ENCODE measurements at places on chromosomes 7 and 10.

DNA sequence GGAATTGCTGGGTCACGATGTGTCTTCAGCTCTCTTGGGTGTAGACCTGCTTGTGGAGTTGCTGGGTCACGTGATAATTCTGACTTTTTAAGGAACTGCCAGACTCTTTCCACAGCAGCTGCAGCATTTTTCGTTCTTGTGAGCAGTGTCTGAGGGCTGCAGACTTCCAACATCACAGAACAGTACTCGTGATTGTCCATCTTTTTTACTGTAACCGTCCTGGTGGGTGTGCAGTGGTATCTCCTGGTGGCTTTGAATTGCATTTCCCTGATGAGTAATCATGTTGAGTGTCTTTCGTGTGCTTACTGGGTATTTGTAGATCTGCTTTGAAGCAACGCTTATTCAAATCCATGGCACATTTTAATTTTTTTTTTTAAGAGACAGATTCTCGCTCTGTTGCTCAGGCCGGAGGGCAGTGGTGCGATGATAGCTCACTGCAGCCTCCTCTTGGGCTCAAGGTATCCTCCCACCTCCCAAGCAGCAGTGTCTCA, 22.7 kb downstream of the INPP5A start:
- DNase-seq: no peak
- H3K4me1 ChIP-seq: peaks cover 55% of the 10 kb centered on the region
- H3K36me3 ChIP-seq: no peaks in the 10 kb centered on the region
- H3K27ac ChIP-seq: no peak overlapping the region

- no peaks in the 10 kb centered on the region for H3K4me1 ChIP-seq
- H3K4me3 ChIP-seq: no peak overlapping the region
- DNase-seq: no peak
Observed at GRCh38 chr10:12663863-12664262, 314.5 kb downstream of the CAMK1D start.

- no peaks in the 10 kb centered on the region for H3K36me3 ChIP-seq
- DNase-seq: no peak
- no peak overlapping the region for H3K4me3 ChIP-seq
- H3K4me1 ChIP-seq: no peaks in the 10 kb centered on the region
- H3K27me3 ChIP-seq: no peaks in the 10 kb centered on the region
Observed at GRCh38 chr10:88881922-88882645, 2.0 kb downstream of the STAMBPL1 start.

- no peak for DNase-seq
- no peak overlapping the region for H3K4me3 ChIP-seq
Observed at GRCh38 chr10:75613685-75614504, 182.5 kb downstream of the LRMDA start.

GRCh38 chr10:3723766-3724165, 61.2 kb downstream of the KLF6 start:
- H3K4me1 ChIP-seq: no peaks in the 10 kb centered on the region
- H3K4me3 ChIP-seq: no peak overlapping the region
- no peak for DNase-seq
- no peaks in the 10 kb centered on the region for H3K27me3 ChIP-seq
- no peaks in the 10 kb centered on the region for H3K36me3 ChIP-seq

DNA sequence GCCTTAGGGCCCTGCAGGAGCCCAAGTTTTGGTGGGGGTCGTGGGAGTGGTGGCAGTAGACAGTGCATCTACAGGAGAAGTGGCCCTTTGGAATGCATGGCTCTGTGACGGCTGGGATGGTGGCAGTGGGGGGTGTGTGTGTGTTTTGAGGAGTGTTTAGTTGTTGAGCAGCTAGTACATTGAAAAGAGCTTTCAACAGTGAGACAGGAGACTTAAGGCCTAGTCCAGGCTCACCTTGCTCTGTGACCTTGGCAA, 27.1 kb downstream of the ZNF775 start:
- no peaks in the 10 kb centered on the region for H3K4me1 ChIP-seq
- no peaks in the 10 kb centered on the region for H3K36me3 ChIP-seq
- no peak for DNase-seq
- H3K27ac ChIP-seq: peak overlapping the region; percentile 93

- no peaks in the 10 kb centered on the region for H3K27me3 ChIP-seq
- H3K36me3 ChIP-seq: no peaks in the 10 kb centered on the region
Observed at GRCh38 chr7:150842018-150842417, 10.3 kb upstream of the AOC1 start.

DNA sequence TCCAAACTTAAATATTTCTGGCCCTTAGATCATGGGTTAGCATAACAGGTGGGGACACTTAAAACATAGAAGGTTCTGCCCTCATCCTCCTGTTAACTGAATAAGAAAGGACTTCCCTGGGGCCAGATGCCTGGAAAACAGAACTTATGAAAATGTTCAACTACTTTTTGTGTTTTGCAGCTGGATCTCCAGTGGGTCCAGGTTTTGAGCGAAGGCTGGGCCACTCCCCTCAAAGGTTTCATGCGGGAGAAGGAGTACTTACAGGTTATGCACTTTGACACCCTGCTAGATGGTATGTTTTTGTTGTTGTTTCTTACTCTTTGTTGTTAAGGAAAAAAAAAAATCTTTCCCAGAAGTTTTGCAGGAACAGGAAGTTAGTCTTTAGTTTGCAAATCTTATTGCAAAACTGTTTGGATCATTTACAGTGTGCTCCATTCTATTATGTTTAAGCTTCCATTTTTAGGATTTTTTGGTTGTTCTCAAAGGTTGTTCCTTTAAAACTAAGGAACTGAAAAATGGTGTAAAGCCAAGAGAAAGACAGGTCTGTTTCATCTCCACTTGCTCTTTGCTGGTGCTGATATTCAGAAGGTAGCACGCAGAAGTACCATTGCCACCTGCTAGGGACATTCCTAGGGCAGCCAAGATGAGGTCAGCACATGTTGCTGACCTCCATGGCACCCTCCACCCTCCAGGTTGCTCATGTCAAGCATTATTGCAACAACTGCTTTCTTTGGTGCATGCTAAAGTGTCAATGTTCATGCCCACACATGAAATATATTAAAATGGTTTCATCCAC, 56.1 kb downstream of the PAPSS2 start:
- H3K27ac ChIP-seq: peak overlapping the region; percentile 43
- peaks cover 10% of the 10 kb centered on the region for H3K4me1 ChIP-seq
- no peaks in the 10 kb centered on the region for H3K36me3 ChIP-seq
- no peaks in the 10 kb centered on the region for H3K27me3 ChIP-seq
- no peak overlapping the region for H3K4me3 ChIP-seq

- peaks cover 85% of the 10 kb centered on the region for H3K4me1 ChIP-seq
- no peak overlapping the region for H3K4me3 ChIP-seq
- no peak for DNase-seq
Observed at GRCh38 chr10:71840177-71840957, 10.7 kb downstream of the PSAP start.

DNA sequence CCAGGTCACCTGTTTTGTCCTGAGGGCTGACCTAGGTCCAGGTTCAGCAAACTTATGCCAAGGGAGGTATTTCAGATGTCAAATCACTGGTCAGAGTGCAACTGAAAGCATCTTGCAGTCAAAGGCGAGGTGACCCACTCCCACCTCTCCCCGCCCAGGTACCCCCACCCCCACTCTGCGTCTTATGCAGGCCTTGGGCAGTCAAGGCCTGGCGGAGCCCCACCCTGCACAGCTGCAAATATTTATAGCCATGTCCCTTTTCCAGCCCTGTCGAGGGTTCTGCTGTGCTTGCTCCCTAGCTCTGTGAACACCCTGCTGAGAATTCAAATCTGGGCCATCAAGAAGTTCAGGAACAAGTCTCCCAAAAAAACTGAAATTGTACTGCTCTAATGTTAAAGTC, 40.6 kb upstream of the BMPR1A start:
- H3K27ac ChIP-seq: no peak overlapping the region
- DNase-seq: no peak
- no peaks in the 10 kb centered on the region for H3K4me1 ChIP-seq
- H3K27me3 ChIP-seq: no peaks in the 10 kb centered on the region
- H3K36me3 ChIP-seq: peaks cover 51% of the 10 kb centered on the region

DNA sequence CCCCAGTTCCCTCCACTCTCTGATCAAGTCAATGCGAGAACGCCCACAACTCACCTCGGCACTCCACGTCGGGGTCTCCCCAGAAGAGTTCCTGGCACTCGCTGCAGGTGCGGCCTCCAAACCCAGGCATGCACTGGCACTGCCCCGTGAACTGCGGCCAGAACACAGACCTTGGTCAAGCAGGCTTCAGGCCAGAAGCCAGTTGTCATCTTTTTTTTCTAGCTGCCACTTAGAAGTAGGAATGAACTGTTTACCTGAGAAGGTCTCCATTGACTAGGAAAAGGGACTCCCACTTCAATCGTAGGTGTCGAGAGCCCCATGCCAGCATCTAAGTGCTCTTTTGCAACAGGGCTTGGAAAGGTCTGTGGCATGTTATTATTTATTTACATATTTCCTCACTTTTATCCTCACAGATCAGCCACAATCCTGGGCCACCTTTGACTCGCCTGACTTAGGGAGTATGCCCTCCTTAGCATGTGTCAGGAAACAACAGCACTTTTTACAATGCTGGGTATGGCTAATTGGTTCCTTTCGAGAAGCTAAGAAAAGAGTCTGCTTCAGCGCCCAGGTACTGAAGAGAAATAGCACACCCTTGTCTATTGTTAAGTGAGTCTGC, 51.7 kb downstream of the LAMB1 start:
- peaks cover 58% of the 10 kb centered on the region for H3K36me3 ChIP-seq
- no peaks in the 10 kb centered on the region for H3K27me3 ChIP-seq
- H3K4me1 ChIP-seq: no peaks in the 10 kb centered on the region
- no peak for DNase-seq
- no peak overlapping the region for H3K27ac ChIP-seq
- H3K4me3 ChIP-seq: no peak overlapping the region

DNA sequence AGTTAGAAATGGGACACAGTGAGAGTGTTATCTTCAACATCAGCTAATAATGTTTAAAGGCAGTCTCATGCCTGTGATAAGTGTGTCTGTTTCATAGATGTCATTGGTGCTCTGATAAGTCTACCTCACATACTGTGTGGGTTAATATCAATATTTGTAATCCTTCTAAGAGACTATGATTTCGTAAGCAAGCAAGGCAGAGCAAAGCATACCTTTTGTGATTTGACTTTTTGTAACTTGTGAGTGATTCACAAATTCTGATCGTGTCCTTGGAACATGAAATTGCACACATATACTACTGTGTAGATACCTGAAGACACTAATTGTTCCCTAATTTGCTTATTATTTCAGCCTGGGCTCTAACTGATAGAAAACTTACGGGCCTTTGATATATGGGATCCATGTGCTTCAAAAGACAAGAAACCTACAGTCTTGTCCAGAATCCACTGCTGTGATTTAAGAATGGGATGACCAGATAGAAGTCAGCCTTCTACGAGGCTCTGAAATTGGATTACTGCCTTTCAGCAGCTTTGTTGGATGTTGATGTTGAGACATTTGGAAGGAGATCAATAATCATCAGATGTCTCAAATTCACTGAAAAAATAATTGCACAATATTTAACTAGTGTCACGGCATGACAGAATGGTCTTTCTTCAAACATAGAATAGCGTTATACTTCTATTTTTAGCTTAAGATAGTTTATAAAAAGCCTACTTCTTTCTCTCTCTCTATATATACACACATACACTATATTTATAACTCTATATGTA, 63.2 kb upstream of the KLF6 start:
- H3K36me3 ChIP-seq: no peaks in the 10 kb centered on the region
- no peak overlapping the region for H3K4me3 ChIP-seq
- no peak for DNase-seq
- H3K27me3 ChIP-seq: no peaks in the 10 kb centered on the region

DNA sequence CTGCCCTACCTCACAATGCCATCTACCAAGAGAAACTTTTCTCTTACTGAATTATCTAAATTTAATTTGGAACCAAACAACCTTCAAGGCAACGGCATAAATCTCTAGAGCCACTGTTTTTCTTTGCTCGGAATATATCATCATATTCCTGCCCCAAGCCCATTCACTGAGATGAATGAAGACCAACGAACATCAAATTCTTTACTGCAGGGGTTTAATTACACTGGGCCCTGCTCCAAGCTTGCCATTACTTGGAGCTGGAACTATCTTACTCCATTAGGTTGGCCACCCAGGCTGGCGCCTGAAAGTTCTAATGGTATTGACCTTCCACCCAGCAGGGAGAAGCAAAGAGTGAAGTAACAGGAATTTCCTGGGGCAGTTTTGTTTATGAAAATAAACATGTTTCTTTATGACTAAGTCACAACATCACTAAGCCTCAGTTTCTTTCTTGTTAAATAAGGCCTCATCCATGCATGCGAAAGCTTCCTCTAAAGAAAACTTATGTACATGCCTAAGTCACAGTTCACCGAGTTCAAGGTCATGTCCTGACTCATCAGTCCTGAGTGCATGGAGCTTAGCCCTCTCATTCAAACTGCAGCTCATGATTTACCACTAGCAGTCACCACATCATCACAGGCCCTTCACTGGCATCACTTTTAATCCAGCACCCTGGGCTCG, 42.1 kb upstream of the ANAPC16 start:
- peaks cover 8% of the 10 kb centered on the region for H3K36me3 ChIP-seq
- no peaks in the 10 kb centered on the region for H3K4me1 ChIP-seq
- H3K4me3 ChIP-seq: no peak overlapping the region
- DNase-seq: no peak
- H3K27ac ChIP-seq: peak overlapping the region; percentile 90

- H3K4me1 ChIP-seq: no peaks in the 10 kb centered on the region
- no peak overlapping the region for H3K4me3 ChIP-seq
- H3K36me3 ChIP-seq: no peaks in the 10 kb centered on the region
- H3K27ac ChIP-seq: no peak overlapping the region
Observed at GRCh38 chr7:155985518-155986250, 173.4 kb upstream of the SHH start.

GRCh38 chr10:129030603-129030895, 436.5 kb upstream of the MGMT start:
- H3K4me1 ChIP-seq: no peaks in the 10 kb centered on the region
- H3K4me3 ChIP-seq: no peak overlapping the region
- no peak overlapping the region for H3K27ac ChIP-seq
- no peaks in the 10 kb centered on the region for H3K36me3 ChIP-seq
- no peak for DNase-seq

GRCh38 chr10:132401401-132402118, 4.6 kb downstream of the PWWP2B start:
- H3K27ac ChIP-seq: peak overlapping the region; percentile 48
- peaks cover 16% of the 10 kb centered on the region for H3K36me3 ChIP-seq
- no peaks in the 10 kb centered on the region for H3K27me3 ChIP-seq
- no peak for DNase-seq
- H3K4me1 ChIP-seq: peaks cover 34% of the 10 kb centered on the region

DNA sequence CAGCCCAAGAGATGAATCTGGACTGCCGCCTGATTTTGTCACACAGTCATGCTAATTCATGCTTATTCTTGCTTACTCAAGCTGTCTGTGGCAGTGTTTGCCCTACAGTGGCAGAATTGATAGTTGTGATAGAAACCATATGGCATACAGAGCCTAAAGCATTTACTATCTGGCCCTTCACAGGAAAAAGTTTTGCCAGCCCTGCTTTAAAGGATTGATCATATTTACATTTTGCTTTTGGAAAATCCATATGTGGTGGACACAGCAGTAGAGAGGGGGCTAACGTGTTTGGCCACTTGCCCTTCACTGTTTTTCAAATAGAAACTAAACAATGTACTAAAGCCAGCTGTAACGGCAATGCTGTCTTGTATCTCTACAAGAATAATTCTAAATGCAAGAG, 974.0 kb upstream of the GHITM start:
- no peak for DNase-seq
- no peaks in the 10 kb centered on the region for H3K4me1 ChIP-seq
- H3K27me3 ChIP-seq: no peaks in the 10 kb centered on the region
- H3K4me3 ChIP-seq: no peak overlapping the region

- no peaks in the 10 kb centered on the region for H3K36me3 ChIP-seq
- no peak overlapping the region for H3K4me3 ChIP-seq
- no peak overlapping the region for H3K27ac ChIP-seq
- H3K4me1 ChIP-seq: peaks cover 4% of the 10 kb centered on the region
Observed at GRCh38 chr7:69864822-69865221, 266.5 kb downstream of the AUTS2 start.

GRCh38 chr10:71675295-71675970, 44.1 kb downstream of the C10orf105 start:
- H3K4me3 ChIP-seq: no peak overlapping the region
- H3K27me3 ChIP-seq: no peaks in the 10 kb centered on the region
- DNase-seq: no peak
- no peak overlapping the region for H3K27ac ChIP-seq

All from right atrium auricular region (tissue), 2 donors.